ENCODE measurements at places on chromosomes 7 and 10. TPM values are rescaled to one million over a fixed set of nuclear protein-coding genes. Genes with fewer than 3 reads are reported as not detected.

The GRID1 gene
- total RNA-seq, result under 0.01 TPM

The PTF1A gene
- total RNA-seq, result not detected

The COL13A1 gene
- 0.76 TPM for total RNA-seq

The CFAP69 gene
- total RNA-seq, result 0.63 TPM

The RALA gene
- 35.0 TPM for total RNA-seq

The ANKRD1 gene
- total RNA-seq, result 321 TPM

The ZWINT gene
- total RNA-seq, result 18.8 TPM

The SUN3 gene
- not detected for total RNA-seq

The NUTM2A gene
- total RNA-seq, result 0.51 TPM

The RELN gene
- 413 TPM for total RNA-seq

Data from dermis microvascular lymphatic vessel endothelial cell (primary cell).